ENCODE measurements at places on chromosomes 16 and 17. TPM values are rescaled to one million over a fixed set of nuclear protein-coding genes. Genes with fewer than 3 reads are reported as not detected.

Gene CXCL16
- total RNA-seq: 8.0 TPM

Gene SHISA6
- 16.1 TPM for total RNA-seq

Gene DLX4
- total RNA-seq: not detected

Gene CDK5RAP3
- total RNA-seq: 147 TPM

Gene C16orf74
- total RNA-seq: 2.5 TPM

GRCh38 chr17:8608001-8608400 lies 22.5 kb downstream of the MYH10 start:
- no peak overlapping the region for H3K27ac ChIP-seq
- H3K27me3 ChIP-seq: no peaks in the 10 kb centered on the region
- no peak for DNase-seq

DNA sequence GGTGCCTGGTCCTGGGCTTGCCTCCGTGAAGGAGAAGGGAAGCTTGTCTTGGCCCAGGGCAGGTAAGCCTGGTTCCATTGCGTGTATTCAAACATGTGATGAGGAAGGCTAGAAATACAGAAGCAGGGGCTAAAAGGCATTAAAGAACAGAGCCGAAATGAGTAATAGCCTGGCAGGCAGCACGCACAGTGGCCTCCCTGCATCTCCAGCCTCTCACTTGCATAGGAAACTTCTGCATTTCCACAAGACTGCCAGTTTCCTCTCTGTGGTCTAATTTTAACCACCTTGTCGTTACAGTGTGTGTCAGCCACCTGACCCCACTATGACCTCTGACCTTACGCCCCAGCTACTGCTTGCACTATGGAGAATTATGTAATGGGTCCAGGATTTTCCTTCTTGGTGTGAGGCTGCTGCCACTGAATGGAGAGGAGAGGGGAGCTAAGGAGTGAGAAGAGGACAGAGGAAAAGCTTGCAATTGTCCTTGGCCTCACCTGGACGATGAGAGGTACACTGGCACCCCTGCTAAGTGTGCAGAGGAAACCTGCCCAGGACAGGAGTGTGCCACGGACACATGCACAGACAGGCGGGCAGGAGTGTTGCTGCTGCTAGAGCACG lies 32.8 kb downstream of the HIC1 start:
- no peaks in the 10 kb centered on the region for H3K27me3 ChIP-seq
- DNase-seq: no peak
- H3K27ac ChIP-seq: peak overlapping the region; percentile 94
- no peak overlapping the region for H3K4me3 ChIP-seq
- peaks cover 73% of the 10 kb centered on the region for H3K4me1 ChIP-seq
- H3K36me3 ChIP-seq: peaks cover 18% of the 10 kb centered on the region

GRCh38 chr16:23827057-23827456 lies 8.7 kb upstream of the PRKCB start:
- DNase-seq: no peak
- no peak overlapping the region for H3K27ac ChIP-seq
- no peaks in the 10 kb centered on the region for H3K4me1 ChIP-seq
- H3K36me3 ChIP-seq: no peaks in the 10 kb centered on the region
- H3K4me3 ChIP-seq: no peak overlapping the region
- H3K27me3 ChIP-seq: no peaks in the 10 kb centered on the region

GRCh38 chr17:78575340-78575739 lies 1.9 kb downstream of the DNAH17 start:
- no peaks in the 10 kb centered on the region for H3K27me3 ChIP-seq
- no peak overlapping the region for H3K27ac ChIP-seq
- no peaks in the 10 kb centered on the region for H3K36me3 ChIP-seq
- H3K4me1 ChIP-seq: no peaks in the 10 kb centered on the region
- no peak overlapping the region for H3K4me3 ChIP-seq

GRCh38 chr17:30363715-30364202 lies 15.0 kb upstream of the CPD start:
- no peak overlapping the region for H3K27ac ChIP-seq
- H3K4me1 ChIP-seq: peaks cover under 1% of the 10 kb centered on the region
- H3K36me3 ChIP-seq: no peaks in the 10 kb centered on the region
- H3K27me3 ChIP-seq: no peaks in the 10 kb centered on the region
- no peak for DNase-seq

GRCh38 chr16:87457709-87458423 lies 35.0 kb downstream of the ZCCHC14 start:
- H3K4me3 ChIP-seq: no peak overlapping the region
- H3K27ac ChIP-seq: no peak overlapping the region
- peaks cover 14% of the 10 kb centered on the region for H3K4me1 ChIP-seq
- no peaks in the 10 kb centered on the region for H3K27me3 ChIP-seq
- peaks cover 45% of the 10 kb centered on the region for H3K36me3 ChIP-seq

DNA sequence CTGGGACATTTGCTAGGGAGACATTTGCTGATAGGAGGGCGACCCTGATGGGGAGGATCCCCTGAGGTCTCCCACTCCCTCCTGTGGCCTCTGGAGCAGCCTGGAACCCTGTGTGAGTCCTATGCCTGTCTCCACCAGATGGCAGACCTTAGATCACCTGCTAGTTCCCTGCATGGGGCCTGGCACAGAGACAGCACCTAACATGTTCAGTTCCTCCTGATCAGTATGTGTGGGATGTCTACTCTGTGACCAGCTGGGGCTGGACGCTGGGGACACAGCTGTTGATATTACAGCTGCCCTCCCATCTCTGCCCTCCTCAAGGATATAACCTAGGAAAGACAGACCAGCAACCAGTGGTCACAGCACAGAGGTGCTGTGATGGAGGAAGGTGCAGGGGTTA lies 1.1 kb upstream of the ADCY7 start:
- H3K36me3 ChIP-seq: no peaks in the 10 kb centered on the region
- H3K4me3 ChIP-seq: no peak overlapping the region
- no peaks in the 10 kb centered on the region for H3K27me3 ChIP-seq

DNA sequence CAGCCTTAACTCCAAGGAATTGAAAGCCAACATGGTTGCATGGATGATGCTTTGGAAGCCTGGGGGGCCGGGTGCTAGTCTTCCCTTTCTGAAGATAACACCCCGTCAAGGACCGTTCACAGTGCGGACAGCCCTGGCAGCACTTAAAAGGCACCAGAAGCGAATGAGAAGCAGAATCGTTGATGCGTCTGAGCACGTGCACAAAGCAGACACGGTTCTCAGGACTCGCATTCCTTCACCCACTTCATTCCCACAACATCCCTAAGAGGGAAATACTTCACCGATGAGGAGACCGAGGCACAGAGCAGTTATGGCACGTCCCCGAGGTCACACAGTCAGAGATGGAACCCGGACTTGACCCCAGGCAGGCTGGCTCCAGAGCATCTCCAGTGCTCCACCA lies 14.2 kb downstream of the TRPV1 start:
- peaks cover 51% of the 10 kb centered on the region for H3K36me3 ChIP-seq
- peaks cover 28% of the 10 kb centered on the region for H3K4me1 ChIP-seq
- no peak overlapping the region for H3K27ac ChIP-seq

DNA sequence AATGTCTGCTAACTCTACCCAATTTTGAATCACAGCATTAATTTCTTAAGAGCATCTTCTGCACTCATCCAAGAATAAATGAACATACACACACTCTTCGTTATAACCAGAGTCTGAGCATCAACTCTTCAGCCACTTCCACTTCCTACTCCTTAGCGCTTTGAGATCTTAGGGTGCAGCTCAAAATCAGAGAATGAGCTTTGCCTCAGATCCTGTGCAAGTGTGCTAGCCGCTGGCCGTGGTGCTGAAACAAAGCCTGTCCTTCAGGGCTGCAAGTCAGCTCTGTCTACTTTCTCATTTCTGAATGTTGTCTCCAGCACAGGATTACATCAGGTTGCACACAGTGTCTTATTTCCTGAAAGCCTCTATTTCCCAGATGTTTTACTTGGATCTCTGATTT lies 165.4 kb downstream of the AIPL1 start:
- no peaks in the 10 kb centered on the region for H3K36me3 ChIP-seq
- H3K27me3 ChIP-seq: no peaks in the 10 kb centered on the region
- no peaks in the 10 kb centered on the region for H3K4me1 ChIP-seq
- no peak overlapping the region for H3K4me3 ChIP-seq

DNA sequence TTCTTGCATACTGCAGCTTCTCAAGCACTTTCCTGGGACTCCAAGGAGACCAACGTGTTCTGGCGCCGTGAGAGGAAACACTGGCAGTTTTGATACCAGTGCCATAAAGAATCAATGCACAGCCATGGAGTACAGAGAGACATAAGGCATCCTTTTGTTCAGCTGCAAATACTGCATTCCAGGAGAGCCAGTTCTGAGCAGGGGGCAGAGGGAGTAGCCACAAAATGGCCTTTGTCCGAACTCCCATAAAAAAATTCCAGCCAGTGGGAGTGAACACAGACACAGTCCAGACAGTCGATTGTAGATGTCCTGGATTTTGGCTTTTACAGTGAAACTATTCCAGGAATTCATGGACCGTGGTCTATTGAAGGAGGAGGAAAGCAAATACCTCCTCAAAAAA lies 36.2 kb upstream of the TEKT3 start:
- no peak overlapping the region for H3K4me3 ChIP-seq
- H3K4me1 ChIP-seq: no peaks in the 10 kb centered on the region
- DNase-seq: peak; percentile 47

GRCh38 chr17:31593806-31594205 lies 202.3 kb downstream of the RAB11FIP4 start:
- DNase-seq: no peak
- H3K4me3 ChIP-seq: no peak overlapping the region
- H3K27ac ChIP-seq: no peak overlapping the region
- H3K36me3 ChIP-seq: no peaks in the 10 kb centered on the region
- no peaks in the 10 kb centered on the region for H3K27me3 ChIP-seq
- peaks cover 8% of the 10 kb centered on the region for H3K4me1 ChIP-seq

DNA sequence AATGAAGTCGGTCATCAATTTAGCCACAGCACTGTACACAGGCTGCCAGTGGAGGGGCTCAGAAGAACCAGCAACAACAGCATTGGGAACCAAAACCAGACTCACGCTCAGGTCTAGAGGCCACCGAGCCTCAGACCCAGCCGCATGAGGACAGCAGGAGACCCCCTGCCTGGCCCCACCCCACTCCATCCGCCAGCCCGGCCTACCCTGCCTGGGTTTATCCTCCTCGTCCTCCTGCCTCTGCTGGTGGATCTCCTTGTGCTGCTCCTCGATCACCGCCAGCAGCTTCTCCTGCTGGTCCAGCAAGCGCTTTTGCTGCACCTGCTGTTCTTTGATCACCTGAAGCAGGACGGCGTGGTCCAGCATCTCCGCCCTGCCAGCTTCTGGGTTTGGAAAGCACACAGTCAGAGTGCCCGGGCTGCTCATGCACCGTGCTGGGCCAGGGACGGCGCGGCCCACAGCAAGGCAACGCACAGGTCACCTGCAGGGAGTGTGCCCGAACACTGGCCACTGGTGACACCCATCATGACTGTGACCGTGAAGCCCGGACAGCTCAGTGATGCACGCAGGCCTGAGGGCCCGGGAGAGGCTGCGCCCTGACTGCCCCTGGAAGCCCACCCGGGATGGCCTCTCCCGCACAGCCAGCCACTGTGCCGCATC lies 7.7 kb downstream of the NDUFAF8 start:
- peaks cover 35% of the 10 kb centered on the region for H3K4me1 ChIP-seq
- no peak for DNase-seq
- no peak overlapping the region for H3K4me3 ChIP-seq
- no peaks in the 10 kb centered on the region for H3K27me3 ChIP-seq
- H3K27ac ChIP-seq: no peak overlapping the region

- H3K27ac ChIP-seq: no peak overlapping the region
- no peak overlapping the region for H3K4me3 ChIP-seq
- DNase-seq: no peak
- peaks cover 2% of the 10 kb centered on the region for H3K4me1 ChIP-seq
These were observed 130.6 kb downstream of the SEC14L1 start for GRCh38 chr17:77271411-77271810.

- H3K27me3 ChIP-seq: no peaks in the 10 kb centered on the region
- no peak overlapping the region for H3K27ac ChIP-seq
- no peak overlapping the region for H3K4me3 ChIP-seq
- DNase-seq: peak; percentile 46
- H3K4me1 ChIP-seq: peaks cover 40% of the 10 kb centered on the region
These were observed 2.5 kb upstream of the ATP6V0C start for GRCh38 chr16:2511128-2511800.
